Panc1 (cell line): ENCODE measurements at places on chromosomes 3 and 15. TPM values are rescaled to one million over a fixed set of nuclear protein-coding genes. Genes with fewer than 3 reads are reported as not detected.

GRCh38 chr3:74338998-74339397 is 275.5 kb downstream of the CNTN3 start:
- no peaks in the 10 kb centered on the region for H3K4me1 ChIP-seq
- no peak for DNase-seq
- H3K4me3 ChIP-seq, result no peak overlapping the region
- no peaks in the 10 kb centered on the region for H3K36me3 ChIP-seq

DNA sequence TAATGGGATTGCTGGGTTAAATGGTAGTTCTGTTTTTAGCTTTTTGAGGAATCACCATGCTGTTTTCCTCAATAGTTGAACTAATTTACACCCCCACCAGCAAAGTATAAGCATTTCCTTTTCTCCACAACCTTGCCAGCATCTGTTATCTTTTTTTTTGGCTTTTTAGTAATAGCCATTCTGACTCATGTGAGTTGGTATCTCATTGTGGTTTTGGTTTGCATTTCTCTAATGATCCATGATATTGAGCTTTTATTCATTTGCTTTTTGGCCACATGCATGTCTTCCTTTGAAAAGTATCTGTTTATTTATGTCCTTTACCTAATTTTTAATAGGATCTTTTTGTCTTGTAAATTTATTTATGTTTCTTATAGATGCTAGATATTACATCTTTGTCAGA is 288.2 kb downstream of the EPHA6 start:
- no peak for DNase-seq
- H3K4me3 ChIP-seq, result no peak overlapping the region
- no peaks in the 10 kb centered on the region for H3K4me1 ChIP-seq
- H3K36me3 ChIP-seq, result no peaks in the 10 kb centered on the region
- H3K27me3 ChIP-seq, result no peaks in the 10 kb centered on the region

DNA sequence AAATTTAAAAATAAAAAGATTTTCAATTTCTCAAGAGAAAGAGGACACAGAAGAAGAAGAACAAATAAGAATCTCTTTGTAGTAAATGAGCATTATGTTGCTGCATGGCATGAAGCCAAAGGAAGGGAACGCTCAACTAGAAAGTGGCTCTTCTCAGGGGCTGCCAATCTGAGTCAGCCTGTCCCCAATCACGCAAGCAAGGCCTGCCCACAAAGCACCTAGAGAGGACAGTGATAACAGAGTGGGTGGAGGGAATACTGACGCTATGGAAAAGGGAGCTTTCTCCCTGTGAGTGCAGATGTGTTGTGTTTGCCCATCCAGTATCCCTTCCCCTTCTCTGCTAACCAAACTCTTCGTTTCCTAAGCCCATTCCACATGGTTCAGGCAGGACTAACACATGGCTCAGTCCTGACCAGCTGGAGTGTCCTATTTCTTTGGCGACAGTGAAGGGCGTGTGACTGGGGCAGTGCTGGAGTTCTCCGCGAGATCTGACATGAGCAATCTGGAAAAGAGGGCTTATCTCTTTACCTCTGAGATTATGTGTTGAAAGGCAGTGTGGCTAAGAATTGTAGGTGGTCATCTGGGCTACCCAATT is 14.2 kb downstream of the FBN1 start:
- DNase-seq, result no peak
- H3K4me1 ChIP-seq, result no peaks in the 10 kb centered on the region
- H3K27ac ChIP-seq, result no peak overlapping the region
- H3K27me3 ChIP-seq, result peaks cover 2% of the 10 kb centered on the region; the same call in 1 of the 2 replicates
- H3K4me3 ChIP-seq, result no peak overlapping the region

GRCh38 chr3:180657094-180657493 is 22.2 kb downstream of the CCDC39 start:
- no peaks in the 10 kb centered on the region for H3K27me3 ChIP-seq
- no peak overlapping the region for H3K27ac ChIP-seq
- H3K4me3 ChIP-seq, result no peak overlapping the region
- no peaks in the 10 kb centered on the region for H3K4me1 ChIP-seq
- no peaks in the 10 kb centered on the region for H3K36me3 ChIP-seq
- DNase-seq, result no peak

DNA sequence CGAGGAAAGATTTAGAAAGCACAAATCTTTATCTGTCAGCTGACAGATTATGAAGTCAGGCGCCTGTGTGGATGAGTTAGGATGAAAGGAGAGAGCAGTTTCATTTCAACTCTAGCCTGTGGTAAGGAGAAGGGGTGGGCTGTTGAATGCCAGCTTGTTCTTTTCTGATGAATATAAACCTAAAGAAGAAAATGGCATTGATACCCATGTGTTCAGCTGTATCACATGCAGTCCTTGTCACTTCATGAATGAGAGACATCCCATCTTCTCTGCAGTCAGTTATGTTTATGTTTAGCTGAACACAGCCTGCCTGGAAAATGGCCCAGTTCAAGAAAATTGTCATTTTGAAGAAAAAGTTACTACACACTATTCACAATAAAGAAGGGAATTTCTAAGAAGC is 345.7 kb upstream of the RBMS3 start:
- H3K27ac ChIP-seq, result no peak overlapping the region
- H3K4me1 ChIP-seq, result no peaks in the 10 kb centered on the region
- no peaks in the 10 kb centered on the region for H3K36me3 ChIP-seq
- DNase-seq, result no peak

NR1I2 gene
- not detected for total RNA-seq

DNA sequence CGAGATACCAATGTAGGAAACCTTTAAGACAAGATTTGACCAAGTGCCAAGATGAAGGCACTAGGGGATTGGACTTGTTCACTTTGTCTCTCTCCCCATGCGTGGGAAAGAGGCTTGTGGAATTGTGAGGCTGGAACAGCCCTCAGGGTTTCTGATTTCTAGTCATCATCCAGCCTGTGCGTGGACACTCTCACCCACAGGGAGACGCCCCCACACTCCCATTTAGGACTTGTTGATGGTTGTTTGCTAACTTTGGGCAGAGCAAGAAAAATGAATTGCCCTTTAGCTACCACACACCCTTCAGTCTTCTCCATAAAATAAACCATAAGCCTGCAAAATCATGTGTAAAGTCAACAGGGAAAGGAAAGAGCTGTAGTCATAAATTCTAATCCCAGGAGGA is 18.4 kb downstream of the ACKR2 start:
- no peak for DNase-seq
- no peak overlapping the region for H3K4me3 ChIP-seq
- no peaks in the 10 kb centered on the region for H3K4me1 ChIP-seq

FETUB gene
- not detected for total RNA-seq

DNA sequence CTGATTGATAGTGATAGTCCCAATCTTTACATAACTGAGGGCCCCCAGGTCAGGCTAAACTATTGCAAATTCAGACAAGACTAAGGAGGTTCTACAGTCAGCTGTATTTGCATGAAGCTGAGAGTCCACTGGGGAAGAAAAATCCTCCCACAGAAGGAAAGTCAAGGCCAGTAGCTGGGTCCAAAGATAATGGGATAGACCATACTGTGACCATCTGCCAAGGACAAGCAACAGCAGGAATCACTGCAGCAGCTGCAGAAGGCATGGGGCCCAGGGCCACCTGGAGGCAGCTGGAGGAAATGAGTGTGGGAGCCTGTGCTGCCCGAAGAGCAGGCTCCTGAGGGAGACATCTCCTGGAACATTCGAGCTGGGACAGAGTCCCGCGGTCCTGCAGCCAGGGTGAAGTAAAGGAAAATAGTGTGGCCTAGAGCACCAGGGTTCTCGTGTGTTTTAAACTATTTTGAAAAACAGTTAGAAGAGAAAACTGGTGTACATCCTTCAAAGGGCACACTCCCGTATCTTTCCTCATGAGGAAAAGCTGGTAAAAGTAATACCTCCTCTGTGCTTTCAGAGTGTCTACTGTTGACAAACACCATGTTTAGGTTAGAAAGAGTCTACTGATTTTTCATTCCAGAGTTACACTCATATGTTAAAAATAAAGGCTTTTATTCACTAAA is 13.2 kb upstream of the TMEM212 start:
- H3K27me3 ChIP-seq, result no peaks in the 10 kb centered on the region
- no peak overlapping the region for H3K4me3 ChIP-seq
- H3K4me1 ChIP-seq, result peaks cover 28% of the 10 kb centered on the region
- peak overlapping the region; percentile 20; the same call in 1 of the 2 replicates for H3K27ac ChIP-seq
- DNase-seq, result peak; percentile 69

- H3K27me3 ChIP-seq, result no peaks in the 10 kb centered on the region
- H3K4me3 ChIP-seq, result no peak overlapping the region
- DNase-seq, result no peak
- H3K4me1 ChIP-seq, result no peaks in the 10 kb centered on the region
- no peaks in the 10 kb centered on the region for H3K36me3 ChIP-seq
Measured at GRCh38 chr3:111151438-111151837, 79.8 kb downstream of the NECTIN3 start.

GRCh38 chr15:100919481-100920405 is 586 bp downstream of the LRRK1 start:
- no peak for DNase-seq
- peak overlapping the region; percentile 99 for H3K27ac ChIP-seq
- peak overlapping the region; percentile 69 for H3K4me3 ChIP-seq
- H3K27me3 ChIP-seq, result no peaks in the 10 kb centered on the region
- peaks cover 43% of the 10 kb centered on the region for H3K4me1 ChIP-seq
